ENCODE measurements at places on chromosomes 13 and 19.

DNA sequence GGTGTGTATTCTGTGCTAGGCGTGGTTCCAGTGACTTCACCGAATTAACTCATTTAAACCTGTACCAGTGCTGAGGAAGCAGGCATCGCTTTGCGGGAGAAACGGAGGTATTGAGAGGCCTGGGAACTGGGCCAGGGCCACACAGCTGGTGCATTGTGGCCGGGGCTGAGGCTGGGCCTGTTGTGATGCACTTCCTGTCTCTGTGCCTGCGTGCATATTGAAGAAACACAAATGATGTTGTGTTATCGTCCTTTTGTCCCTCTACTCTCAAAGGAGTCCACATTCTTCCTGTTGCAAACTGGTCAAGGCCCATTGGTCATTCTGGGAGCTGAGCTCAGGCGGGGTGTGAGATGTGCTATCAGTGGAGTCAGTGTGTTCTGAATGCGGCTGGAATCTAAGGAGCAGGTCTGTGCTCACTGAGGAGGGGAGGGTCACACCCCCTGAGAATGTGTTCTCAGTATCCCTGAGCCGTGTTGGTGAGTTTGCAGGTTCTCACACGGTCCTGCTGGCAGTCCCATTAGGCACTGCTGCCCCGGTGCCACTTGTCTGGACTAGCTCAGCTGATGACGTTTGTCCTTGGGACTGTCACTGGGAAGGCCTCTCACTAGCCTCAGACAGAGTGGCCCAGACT lies 62.1 kb downstream of the ARHGEF7 start:
- no peak for DNase-seq

DNA sequence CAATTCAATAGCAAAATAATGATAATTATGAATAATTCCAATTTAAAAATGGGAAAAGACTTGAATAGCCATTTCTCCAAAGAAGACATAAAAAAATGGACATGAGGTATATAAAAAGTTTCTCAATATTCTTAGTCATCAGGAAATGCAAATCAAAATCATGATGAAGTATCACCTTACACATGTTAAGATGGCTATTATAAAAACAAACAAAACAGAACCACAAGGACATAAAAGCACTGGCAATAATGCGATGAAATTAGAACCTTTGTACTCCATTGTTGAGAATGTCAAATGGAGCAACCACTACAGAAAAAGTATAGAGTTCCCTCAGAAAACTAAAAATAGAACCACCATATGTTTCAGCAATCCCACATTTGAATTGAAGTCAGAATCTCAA lies 1186.1 kb downstream of the SLITRK5 start:
- DNase-seq = no peak

GRCh38 chr19:46571495-46571894 lies 29.6 kb upstream of the CALM3 start:
- DNase-seq = no peak

DNA sequence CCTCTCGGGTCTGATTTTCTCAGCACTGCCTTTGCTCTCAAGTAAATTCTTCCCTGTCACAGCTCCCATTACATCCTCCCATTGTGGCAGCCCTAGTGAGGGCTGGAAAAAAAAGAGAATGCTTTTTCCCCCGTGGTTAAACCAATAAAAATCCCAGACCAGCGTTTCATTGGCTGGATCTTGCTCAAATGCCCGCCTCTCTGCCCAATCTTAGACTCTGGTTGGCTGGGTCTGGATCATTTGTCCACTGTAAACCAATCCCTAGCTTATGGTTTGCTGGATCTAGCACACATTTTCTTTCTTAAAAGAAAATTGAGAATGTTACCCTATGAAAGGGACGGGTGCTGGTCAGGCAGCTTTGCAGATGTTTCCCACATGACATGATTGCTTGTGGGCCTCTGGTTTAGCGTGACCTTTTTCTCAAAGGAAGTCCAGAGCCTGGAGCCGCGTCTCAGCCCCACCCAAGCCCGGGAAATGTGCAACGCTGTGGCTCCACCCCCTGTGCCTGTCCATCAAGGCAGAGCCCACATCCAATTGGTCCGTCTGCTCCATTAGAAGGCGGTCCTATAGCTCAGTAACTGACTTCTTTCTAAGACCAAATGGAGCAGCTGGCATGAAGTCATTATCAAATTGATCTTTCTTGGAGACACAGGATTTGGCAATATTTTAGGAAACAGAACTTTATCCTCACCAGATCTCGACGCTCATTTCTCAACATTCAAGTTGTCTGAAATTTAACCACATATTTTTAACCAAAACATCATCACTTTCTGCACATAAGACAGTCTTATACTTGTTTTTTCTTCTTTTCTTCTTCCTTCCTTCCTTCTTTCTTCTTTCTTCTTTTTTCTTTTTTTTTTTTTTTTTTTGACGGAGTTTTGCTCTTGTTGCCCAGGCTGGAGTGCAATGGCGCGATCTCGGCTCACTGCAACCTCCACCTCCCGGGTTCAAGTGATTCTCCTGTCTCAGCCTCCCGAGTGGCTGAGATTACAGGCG lies 2.6 kb upstream of the MCEMP1 start:
- DNase-seq = no peak

- no peak for DNase-seq
Measured at GRCh38 chr19:17599780-17600179, 44.3 kb downstream of the COLGALT1 start.

- DNase-seq = no peak
Measured at GRCh38 chr13:29428310-29429181, 166.9 kb downstream of the SLC7A1 start.

DNA sequence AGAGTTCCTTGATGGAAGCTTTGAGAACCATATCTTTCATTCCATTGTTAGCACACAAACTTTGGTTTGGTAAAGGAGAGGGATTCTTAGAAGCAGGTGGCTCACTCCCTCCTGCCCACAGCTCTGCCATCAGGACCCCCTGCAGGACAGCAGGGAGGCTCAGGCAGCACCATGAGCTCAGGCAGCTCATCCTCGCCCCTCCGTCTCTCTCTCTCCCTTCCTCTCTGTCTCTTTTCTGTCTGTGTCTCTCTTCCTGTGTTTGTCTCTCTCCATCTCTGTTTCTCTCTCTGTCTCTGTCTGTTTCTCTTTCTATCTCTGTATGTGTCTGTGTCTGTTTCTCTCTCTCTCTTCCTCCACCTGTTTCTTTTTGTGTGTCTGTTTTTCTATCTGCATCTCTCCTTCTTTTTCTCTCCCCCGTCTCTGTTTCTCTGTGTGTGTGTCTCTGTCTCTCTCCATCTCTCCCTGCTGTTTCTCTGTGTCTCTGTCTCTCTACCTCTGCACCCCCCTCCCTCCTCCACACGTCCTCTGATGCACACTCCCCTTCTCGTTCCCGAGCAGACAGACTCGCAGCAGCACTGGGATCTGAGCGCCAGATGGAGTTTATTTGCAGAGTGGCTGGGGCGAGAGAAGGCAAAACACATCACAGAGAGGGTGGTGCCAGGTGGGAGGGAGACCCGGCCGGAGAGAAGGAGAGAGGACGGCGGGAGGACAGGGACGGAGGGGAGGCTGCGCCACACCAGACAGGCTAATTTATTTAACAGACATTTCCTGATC lies 8.7 kb downstream of the SBK2 start:
- no peak for DNase-seq
